Left renal cortex interstitium (tissue), 4 donors: ENCODE measurements at places on chromosomes 11 and 22. TPM values are rescaled to one million over a fixed set of nuclear protein-coding genes. Genes with fewer than 3 reads are reported as not detected.

DNA sequence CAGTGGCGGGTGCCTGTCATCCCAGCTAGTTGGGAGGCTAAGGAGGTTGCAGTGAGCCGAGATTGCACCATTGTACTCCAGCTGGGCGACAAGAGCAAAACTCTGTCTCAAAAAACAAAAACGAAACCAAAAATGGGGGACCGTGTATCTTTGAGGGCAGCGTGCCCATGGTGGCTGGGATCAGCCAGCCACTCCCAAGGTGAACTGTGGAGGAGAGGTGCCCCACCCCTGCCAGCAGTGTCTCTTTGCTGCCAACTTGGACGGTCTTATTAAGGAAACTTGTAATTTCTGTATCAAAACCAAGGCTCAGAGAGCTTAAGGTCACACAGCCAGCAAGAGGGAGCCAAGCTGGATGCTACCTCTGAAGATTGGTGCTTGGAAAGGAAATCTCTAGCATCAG, 147.7 kb downstream of the CACNA1I start:
- DNase-seq, result no peak

GRCh38 chr22:47259990-47260389, 497.5 kb downstream of the TBC1D22A start:
- DNase-seq, result no peak

DNA sequence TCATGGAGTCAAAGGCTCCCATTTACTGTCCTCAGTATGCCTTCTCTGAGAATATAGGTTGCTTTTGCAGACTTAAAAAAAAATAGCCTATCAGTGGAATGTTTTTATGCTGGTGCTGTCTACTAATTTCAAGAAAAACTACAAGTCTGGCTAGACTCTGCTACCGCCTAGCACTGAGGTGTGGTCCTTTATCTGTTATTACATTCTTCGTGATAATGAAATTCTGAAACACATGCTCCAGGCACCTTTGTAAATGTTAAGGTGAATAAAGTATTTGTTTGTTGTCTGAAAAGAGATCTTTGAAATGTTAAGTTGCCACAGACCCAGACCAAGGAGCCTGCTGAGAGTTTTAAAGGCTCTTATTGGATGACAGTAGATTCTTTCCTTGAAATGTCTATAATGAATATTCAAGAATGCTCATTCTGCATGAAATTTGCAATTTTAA, 95.3 kb downstream of the DBX1 start:
- DNase-seq, result no peak

The OR5F1 gene
- not detected for polyA plus RNA-seq
